Jurkat, Clone E6-1 (cell line): ENCODE measurements at places on chromosomes 4 and X.

- no peak for DNase-seq
Observed at GRCh38 chr4:184510401-184510800, 36.1 kb upstream of the IRF2 start.

- DNase-seq: no peak
Observed at GRCh38 chrX:128754130-128754529, 701.9 kb upstream of the ACTRT1 start.

GRCh38 chr4:76962406-76963130, 13.0 kb downstream of the SEPTIN11 start:
- no peak for DNase-seq

GRCh38 chr4:134393592-134393991, 192.0 kb upstream of the PABPC4L start:
- no peak for DNase-seq

- no peak for DNase-seq
Observed at GRCh38 chr4:180794333-180794732, 1448.9 kb upstream of the TENM3 start.

DNA sequence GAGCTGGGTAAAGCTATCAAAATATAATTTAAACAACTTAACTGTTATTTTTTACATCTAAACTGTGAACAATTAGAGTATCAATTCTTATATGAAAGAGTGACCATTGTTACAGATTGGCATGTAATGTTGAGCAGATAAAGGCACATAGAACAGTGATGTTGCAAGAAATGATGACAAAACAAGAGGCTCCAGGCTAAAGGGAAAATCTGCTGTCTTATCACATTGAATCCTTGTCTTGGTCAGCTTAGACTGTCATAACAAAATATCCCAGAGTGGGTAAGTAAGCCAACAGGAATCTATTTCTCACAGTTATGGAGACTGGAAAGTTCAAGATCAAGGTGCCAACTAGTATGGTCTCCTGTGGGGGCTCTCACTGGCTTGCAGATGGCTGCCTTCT, 154.1 kb upstream of the PPP3CA start:
- DNase-seq: no peak

GRCh38 chrX:13010546-13010945, 33.9 kb downstream of the FAM9C start:
- no peak for DNase-seq

DNA sequence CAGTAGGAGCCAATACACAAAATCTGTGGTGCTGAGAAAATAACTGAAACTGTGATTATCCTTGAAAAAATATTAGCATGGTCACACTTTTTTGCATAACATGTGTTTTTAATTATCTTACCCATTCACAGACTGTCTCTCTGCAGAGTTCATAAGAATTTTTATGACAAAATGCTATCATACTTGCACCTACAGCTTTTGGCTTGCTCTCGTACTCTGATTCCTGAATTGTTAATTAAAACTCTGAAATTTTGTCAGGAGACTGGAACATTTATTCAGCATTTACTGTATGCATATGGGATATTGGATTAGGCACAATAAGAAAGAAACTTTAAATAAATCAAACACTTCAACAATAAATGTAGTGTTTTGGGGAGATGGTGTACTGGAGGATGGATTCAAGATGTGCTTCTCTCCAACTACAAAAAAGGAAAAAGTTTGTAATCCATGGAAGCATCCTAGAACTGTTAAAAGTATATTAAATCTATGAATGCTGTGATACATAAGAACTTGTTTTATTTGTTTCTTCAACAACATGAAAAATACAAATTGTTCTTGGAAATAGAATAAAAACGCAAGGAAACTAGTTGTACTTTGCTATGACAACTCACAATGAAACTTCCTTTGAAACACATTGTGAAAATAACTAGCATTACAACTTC, 260.5 kb downstream of the SPATA18 start:
- no peak for DNase-seq

DNA sequence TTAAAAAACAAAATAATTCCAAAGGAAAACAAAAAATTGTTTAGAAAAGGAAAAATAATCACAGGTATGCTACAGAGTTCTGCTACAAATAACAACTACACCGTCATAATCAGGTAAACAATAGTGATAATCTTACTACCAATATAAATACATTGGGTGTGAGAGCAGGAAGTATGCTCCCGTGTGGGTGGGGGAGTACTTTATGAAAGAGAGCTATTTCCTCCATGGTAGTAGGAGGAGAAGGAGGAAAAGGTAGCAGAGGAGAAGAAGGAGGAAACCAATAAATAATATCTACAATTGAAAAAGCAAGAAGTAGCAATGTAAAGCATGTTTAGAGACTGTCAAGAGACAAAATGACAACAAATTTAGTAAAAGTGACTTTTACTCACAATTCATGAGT, 35.1 kb downstream of the TEC start:
- DNase-seq: no peak
